Activated CD8-positive, alpha-beta memory T cell treated with anti-CD3 and anti-CD28 coated beads for 36 hours (primary cell): ENCODE measurements at places on chromosomes 7 and 10. TPM values are rescaled to one million over a fixed set of nuclear protein-coding genes. Genes with fewer than 3 reads are reported as not detected.

Gene CALML5
- total RNA-seq, result not detected

Gene TWNK
- 41.0 TPM for total RNA-seq

Gene SPDYE8
- not detected for total RNA-seq

Gene STEAP2
- not detected for total RNA-seq

Gene SMKR1
- total RNA-seq, result 9.0 TPM

Gene OGDHL
- total RNA-seq, result 0.46 TPM

Gene ZNF853
- 3.9 TPM for total RNA-seq

Gene PKD2L1
- not detected for total RNA-seq

Gene OR2A5
- not detected for total RNA-seq

Gene ATP5F1C
- 293 TPM for total RNA-seq

Gene SLC29A3
- 5.8 TPM for total RNA-seq

Gene NAT16
- not detected for total RNA-seq

Gene PRSS2
- not detected for total RNA-seq

Gene RBM20
- total RNA-seq, result 0.42 TPM

Gene ARF5
- 110 TPM for total RNA-seq

Gene TAS2R4
- 1.2 TPM for total RNA-seq

Gene PRSS37
- total RNA-seq, result not detected

Gene FAM25C
- not detected for total RNA-seq

Gene PTN
- not detected for total RNA-seq

Gene CDK14
- 0.31 TPM for total RNA-seq

Gene RNF32
- total RNA-seq, result 0.57 TPM

Gene FAM131B
- total RNA-seq, result 2.2 TPM

Gene ZNF503
- total RNA-seq, result 0.36 TPM

Gene ZNF37A
- 22.3 TPM for total RNA-seq

Gene FEZF1
- not detected for total RNA-seq

Gene NACAD
- 0.92 TPM for total RNA-seq

Gene ADAM22
- total RNA-seq, result 4.8 TPM

Gene MAD1L1
- 40.8 TPM for total RNA-seq

Gene ZNF736
- 22.6 TPM for total RNA-seq

Gene PSMC2
- 192 TPM for total RNA-seq

Gene PTCD1
- total RNA-seq, result 7.0 TPM

Gene PNLIPRP1
- total RNA-seq, result not detected

Gene EN2
- total RNA-seq, result not detected

Gene LIPJ
- total RNA-seq, result not detected

Gene CALML3
- not detected for total RNA-seq

Gene PRKCQ
- total RNA-seq, result 47.0 TPM
